ENCODE measurements at places on chromosomes 16 and 17. TPM values are rescaled to one million over a fixed set of nuclear protein-coding genes. Genes with fewer than 3 reads are reported as not detected.

GPRC5C gene
- total RNA-seq = 56.0 TPM

KRTAP9-4 gene
- total RNA-seq = not detected

SOST gene
- total RNA-seq = not detected

CDK12 gene
- total RNA-seq = 26.8 TPM

INCA1 gene
- 0.93 TPM for total RNA-seq

RFFL gene
- 7.1 TPM for total RNA-seq

CTRB1 gene
- 0.75 TPM for total RNA-seq

PIPOX gene
- total RNA-seq = 1.6 TPM

GRCh38 chr16:84183911-84184591 lies 2.8 kb downstream of the TAF1C start:
- H3K4me1 ChIP-seq = peaks cover 20% of the 10 kb centered on the region
- H3K36me3 ChIP-seq = peaks cover 61% of the 10 kb centered on the region
- no peak for DNase-seq
- no peaks in the 10 kb centered on the region for H3K27me3 ChIP-seq
- peak overlapping the region; percentile 65 for H3K27ac ChIP-seq
- no peak overlapping the region for H3K4me3 ChIP-seq

- peak overlapping the region; percentile 22 for H3K4me3 ChIP-seq
- peak; percentile 94 for DNase-seq
- peaks cover 4% of the 10 kb centered on the region for H3K27me3 ChIP-seq
- H3K36me3 ChIP-seq = peaks cover 11% of the 10 kb centered on the region
Observed at GRCh38 chr16:87853411-87854052, 15.8 kb downstream of the SLC7A5 start.

DNA sequence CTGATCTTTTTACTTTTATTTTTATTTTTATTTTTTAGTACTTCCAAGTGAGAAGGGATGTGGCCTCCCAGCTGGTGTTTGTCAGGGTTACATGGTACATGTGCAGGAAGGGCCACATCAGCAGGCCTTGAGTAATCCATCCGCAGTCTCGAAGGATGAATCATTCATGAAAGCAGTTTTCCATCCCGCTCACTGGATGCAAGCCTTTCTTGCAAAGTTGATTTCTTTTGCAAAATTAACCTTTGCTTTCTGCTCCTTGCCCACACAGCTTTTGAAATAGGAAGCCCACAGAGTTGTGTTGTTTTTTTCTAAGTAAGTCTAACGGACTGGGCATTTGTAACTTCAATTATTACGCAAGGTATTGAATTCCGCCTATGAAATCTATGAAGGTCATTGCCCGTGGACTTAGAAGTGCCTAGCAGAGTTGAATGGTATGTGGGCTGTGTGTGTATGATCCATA lies 157.4 kb downstream of the PRKCA start:
- H3K27me3 ChIP-seq = no peaks in the 10 kb centered on the region
- no peaks in the 10 kb centered on the region for H3K36me3 ChIP-seq
- H3K4me1 ChIP-seq = peaks cover 6% of the 10 kb centered on the region
- DNase-seq = peak; percentile 71
- H3K4me3 ChIP-seq = no peak overlapping the region

GRCh38 chr16:61836804-61837393 lies 199.3 kb downstream of the CDH8 start:
- H3K4me3 ChIP-seq = no peak overlapping the region
- peak; percentile 11 for DNase-seq
- H3K27me3 ChIP-seq = no peaks in the 10 kb centered on the region

- H3K4me3 ChIP-seq = peak overlapping the region; percentile 43
- peaks cover 6% of the 10 kb centered on the region for H3K4me1 ChIP-seq
- H3K27ac ChIP-seq = peak overlapping the region; percentile 47
- H3K27me3 ChIP-seq = no peaks in the 10 kb centered on the region
Observed at GRCh38 chr17:49003557-49004511, 6.6 kb downstream of the IGF2BP1 start.

GRCh38 chr16:2054543-2055245 lies 6.9 kb downstream of the TSC2 start:
- no peak overlapping the region for H3K27ac ChIP-seq
- no peaks in the 10 kb centered on the region for H3K4me1 ChIP-seq
- H3K36me3 ChIP-seq = peaks cover 76% of the 10 kb centered on the region
- no peak for DNase-seq
- no peak overlapping the region for H3K4me3 ChIP-seq

DNA sequence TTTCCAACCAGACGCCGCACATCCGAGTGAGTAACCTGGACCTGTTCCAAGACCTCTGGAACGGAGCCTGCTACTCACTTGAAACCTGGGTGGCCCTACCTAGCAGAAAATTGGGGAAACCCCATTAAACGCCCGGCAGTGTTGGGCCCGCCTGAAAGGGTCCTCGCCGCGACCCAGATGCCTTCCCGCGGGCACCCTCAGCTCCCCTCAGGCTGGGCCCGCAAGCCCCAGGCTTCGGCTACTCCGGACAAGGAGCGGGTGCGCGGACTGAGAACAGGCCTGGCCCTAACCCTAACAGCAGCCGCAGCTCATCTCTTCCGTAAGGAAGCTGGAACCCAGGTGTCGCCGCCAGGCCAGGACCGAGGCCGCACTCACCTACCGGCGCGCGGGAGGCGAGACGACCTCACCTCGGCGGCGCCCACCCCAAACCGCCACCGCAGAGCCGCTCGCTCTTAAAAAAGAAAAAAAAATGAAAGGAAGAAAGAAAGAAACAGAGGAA lies 344 bp downstream of the PSME3IP1 start:
- H3K36me3 ChIP-seq = peaks cover 3% of the 10 kb centered on the region
- peak overlapping the region; percentile 99 for H3K4me3 ChIP-seq
- DNase-seq = peak; percentile 64
- H3K27me3 ChIP-seq = no peaks in the 10 kb centered on the region
- peak overlapping the region; percentile 94 for H3K27ac ChIP-seq
- peaks cover 15% of the 10 kb centered on the region for H3K4me1 ChIP-seq

GRCh38 chr17:65023791-65024190 lies 32.7 kb downstream of the GNA13 start:
- no peak overlapping the region for H3K4me3 ChIP-seq
- no peaks in the 10 kb centered on the region for H3K36me3 ChIP-seq
- no peak overlapping the region for H3K27ac ChIP-seq
- peaks cover 9% of the 10 kb centered on the region for H3K4me1 ChIP-seq

GRCh38 chr17:27415120-27415795 lies 41.0 kb upstream of the KSR1 start:
- H3K27me3 ChIP-seq = peaks cover 3% of the 10 kb centered on the region
- no peak overlapping the region for H3K27ac ChIP-seq
- DNase-seq = no peak
- no peaks in the 10 kb centered on the region for H3K36me3 ChIP-seq

DNA sequence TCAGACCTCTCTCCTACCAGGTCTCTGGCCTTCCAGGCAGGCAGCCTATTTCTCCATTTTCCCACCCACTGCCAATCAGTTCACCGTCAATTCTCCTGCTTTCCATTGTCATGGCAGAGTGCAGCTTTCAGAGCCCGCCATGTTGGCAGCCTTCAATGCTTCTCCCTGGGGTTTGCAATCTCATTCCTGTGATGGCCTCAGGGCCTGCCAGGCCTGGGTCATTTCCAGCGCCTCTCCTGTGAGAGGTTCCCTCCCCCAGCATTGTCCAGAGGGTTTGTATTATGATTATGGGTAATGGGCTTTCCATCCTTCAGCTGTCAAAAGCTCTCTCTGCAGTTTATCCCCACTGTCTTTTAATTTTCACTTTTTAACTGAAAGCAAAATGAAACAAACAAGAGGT lies 716.6 kb upstream of the CDH8 start:
- H3K36me3 ChIP-seq = no peaks in the 10 kb centered on the region
- no peak for DNase-seq
- H3K4me1 ChIP-seq = no peaks in the 10 kb centered on the region
- H3K27ac ChIP-seq = no peak overlapping the region
- no peaks in the 10 kb centered on the region for H3K27me3 ChIP-seq
- H3K4me3 ChIP-seq = no peak overlapping the region

DNA sequence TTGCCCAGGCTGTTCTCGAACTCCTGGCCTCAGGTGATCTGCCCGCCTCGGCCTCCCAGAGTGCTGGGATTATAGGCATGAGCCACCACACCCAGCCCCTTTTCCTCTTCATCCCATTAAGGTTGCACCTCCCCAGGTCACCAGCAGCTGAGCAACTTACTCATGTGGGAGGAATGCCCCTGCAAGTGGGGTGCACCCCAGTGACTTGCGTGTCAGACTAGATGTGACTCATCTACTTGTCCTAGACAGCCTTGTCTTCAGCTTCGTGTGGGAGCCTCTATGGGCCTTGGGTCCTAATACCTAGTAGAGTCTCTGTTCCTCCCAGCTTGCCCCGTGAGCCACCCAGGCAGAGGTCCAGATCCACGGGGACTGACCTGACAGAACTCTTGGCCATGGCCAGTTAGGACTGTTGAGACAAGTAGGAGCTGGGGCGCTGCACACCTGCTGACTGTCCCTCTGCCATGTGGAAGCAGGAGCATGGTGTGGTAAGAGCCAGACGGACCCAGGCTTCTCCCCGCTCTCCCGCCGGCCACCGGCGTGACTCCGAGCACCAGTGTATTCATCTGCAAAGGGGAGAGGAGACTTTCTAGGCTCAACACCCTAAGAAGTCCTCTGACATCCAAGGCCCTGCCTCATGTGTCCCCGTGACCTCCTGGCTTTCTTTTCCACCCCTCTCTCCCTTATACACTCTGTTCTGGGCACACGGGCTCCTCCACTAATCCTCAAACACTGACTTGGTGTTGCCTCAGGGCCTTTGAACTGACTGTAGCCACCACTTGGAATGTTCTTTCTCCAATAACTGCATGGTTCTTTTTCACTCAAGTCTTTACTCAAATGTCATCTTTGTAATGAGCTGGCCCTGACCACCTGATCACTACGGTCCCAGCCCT lies 11.6 kb upstream of the CBX4 start:
- no peak overlapping the region for H3K4me3 ChIP-seq
- no peak overlapping the region for H3K27ac ChIP-seq
- no peak for DNase-seq
- no peaks in the 10 kb centered on the region for H3K36me3 ChIP-seq
- peaks cover 2% of the 10 kb centered on the region for H3K4me1 ChIP-seq

DNA sequence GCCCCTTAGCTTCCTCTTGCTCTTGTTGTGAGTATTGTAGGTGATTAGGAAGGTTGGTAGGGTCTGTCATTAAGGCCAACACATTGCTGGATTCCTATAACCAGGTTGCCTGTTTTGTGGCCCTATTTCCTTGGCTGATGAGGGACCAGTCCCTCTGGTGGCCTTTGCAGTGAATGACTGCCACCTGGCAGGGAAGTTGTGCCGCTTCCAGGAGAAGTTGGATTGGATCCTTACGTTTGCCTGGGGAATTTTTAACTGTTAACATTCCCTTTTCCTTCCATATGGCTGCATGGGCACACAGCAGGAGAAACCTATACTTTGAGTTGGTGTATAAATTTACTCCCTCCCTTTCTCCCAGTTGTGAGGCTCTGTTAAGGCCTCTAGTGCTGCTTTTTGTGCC lies 32.4 kb downstream of the LCMT1 start:
- H3K27me3 ChIP-seq = no peaks in the 10 kb centered on the region
- H3K4me1 ChIP-seq = no peaks in the 10 kb centered on the region
- no peak overlapping the region for H3K27ac ChIP-seq
- H3K36me3 ChIP-seq = peaks cover 71% of the 10 kb centered on the region

GRCh38 chr16:86157616-86158247 lies 258.8 kb downstream of the IRF8 start:
- no peak overlapping the region for H3K4me3 ChIP-seq
- H3K27me3 ChIP-seq = peaks cover 23% of the 10 kb centered on the region
- H3K27ac ChIP-seq = no peak overlapping the region
- H3K4me1 ChIP-seq = no peaks in the 10 kb centered on the region
- no peaks in the 10 kb centered on the region for H3K36me3 ChIP-seq
- peak; percentile 22 for DNase-seq

DNA sequence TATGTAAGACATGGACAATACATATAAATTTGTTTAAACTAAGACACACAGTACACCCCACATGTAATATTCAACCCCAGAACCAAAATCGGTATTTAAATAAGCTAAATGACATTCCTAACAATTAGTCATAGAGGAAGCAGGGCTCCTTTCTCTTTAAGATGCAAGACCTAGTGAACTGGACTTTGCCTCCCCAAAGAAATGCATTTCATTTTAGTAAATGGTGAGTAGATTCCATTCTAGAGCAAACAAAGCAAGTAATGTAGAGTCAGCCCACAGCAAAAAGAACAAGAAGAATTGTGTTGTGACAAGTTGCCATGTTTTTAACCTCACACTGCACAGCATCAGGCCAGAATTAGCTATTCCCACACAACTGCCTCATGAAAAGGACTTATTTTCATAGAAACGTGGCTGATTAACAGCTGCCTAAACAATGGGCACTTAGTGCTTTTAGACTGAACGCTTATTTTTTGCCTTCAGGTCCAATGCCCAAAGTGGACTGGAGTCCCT lies 14.4 kb downstream of the DNAJC7 start:
- peaks cover 37% of the 10 kb centered on the region for H3K36me3 ChIP-seq
- no peak overlapping the region for H3K27ac ChIP-seq
- no peak overlapping the region for H3K4me3 ChIP-seq
- no peaks in the 10 kb centered on the region for H3K27me3 ChIP-seq

GRCh38 chr17:65198653-65199382 lies 61.6 kb downstream of the RGS9 start:
- no peak overlapping the region for H3K4me3 ChIP-seq
- peak; percentile 68 for DNase-seq
- H3K27me3 ChIP-seq = no peaks in the 10 kb centered on the region
- no peaks in the 10 kb centered on the region for H3K4me1 ChIP-seq
- H3K27ac ChIP-seq = no peak overlapping the region

Measured in muscle of leg (tissue), 16 donors.